ENCODE measurements at places on chromosomes 2 and 18.

- DNase-seq = no peak
These were observed 243.7 kb downstream of the NDUFA10 start for GRCh38 chr2:239781454-239781853.

DNA sequence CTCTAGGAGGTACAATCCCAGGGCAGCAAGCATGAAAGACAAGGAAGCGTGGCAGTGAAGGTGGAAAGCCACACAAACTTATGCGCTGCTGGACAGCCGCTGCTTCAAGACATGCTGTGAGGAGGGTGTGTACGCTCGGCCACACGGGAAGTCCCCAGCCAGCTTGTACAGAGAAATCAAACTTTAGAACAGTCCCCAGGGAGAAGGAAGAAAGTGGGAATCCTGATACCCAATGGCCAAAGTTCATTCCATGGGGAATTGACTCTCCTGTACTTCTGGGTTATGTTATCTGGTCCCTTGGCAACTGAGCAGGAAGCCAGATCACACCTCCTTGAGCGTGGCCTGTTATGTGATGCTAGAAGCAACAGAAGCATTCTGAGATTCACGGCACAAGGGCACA is 86.1 kb upstream of the BOD1L2 start:
- DNase-seq = no peak

GRCh38 chr18:70523035-70523791 is 234.4 kb downstream of the SOCS6 start:
- no peak for DNase-seq

- DNase-seq = no peak
These were observed 456.6 kb upstream of the REG3G start for GRCh38 chr2:78568782-78569373.

GRCh38 chr2:10342245-10342951 is 39.7 kb downstream of the HPCAL1 start:
- DNase-seq = no peak

DNA sequence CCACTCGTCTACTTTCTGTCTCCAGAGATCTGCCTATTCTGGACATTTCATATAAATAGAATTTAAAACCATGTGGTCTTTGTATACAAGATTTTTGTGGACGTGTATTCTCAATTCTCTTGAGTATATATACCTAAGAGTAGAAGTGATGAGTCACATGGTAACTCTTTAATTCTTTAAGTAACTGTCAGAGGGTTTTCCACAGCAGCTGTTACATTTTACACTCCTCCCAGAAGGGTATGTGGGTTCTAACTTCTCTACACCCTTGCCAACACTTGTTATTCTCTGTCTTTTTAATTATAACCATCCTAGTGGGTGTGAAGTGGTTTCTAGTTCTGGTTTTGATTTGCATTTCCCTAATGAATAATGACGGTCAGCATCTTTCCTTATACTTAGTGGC is 70.9 kb downstream of the MAP3K20 start:
- peak; percentile 58 for DNase-seq

DNA sequence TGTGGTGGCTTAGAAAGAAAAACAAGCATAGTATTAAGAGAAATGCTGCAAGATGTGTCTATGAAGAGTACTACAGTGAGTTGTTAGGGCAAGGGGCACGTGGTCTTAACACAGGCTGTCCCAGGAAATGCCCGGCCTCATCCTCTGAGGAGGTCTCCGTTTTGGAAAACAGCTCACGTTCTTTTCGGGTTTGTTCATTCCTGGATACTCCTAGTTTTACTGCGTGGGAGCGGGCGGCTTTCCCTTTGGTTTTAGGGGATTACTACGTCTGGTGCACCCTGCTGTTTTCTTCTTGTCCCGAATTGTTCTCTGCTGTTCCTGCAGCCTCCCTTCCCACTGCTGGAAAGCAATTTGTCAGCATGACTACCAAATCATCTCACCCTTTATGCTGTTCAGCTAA is 55.5 kb upstream of the RAB6D start:
- DNase-seq = no peak

DNA sequence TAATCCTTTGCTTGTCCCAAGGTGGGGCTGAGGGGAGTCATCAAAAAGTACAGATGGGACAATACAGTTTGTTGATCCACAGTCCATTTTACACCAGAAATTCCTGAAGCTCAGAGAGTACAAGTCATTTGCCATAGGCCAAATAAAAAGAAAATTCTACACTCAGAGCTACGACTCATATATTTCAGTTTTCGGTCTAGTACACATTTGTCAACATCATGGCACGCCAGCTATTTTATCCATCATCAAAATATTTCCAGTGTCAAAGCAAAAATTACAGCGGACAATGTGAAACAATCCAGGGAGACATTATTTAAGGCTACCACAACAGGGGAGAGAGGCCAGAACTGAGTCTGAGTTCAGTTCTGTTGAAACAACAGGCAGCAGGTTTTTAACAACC is 587.5 kb upstream of the DSEL start:
- peak; percentile 14 for DNase-seq

GRCh38 chr2:231433990-231434389 is 30.3 kb downstream of the NCL start:
- no peak for DNase-seq

- no peak for DNase-seq
These were observed 40.2 kb upstream of the VRK2 start for GRCh38 chr2:58006256-58006951.

DNA sequence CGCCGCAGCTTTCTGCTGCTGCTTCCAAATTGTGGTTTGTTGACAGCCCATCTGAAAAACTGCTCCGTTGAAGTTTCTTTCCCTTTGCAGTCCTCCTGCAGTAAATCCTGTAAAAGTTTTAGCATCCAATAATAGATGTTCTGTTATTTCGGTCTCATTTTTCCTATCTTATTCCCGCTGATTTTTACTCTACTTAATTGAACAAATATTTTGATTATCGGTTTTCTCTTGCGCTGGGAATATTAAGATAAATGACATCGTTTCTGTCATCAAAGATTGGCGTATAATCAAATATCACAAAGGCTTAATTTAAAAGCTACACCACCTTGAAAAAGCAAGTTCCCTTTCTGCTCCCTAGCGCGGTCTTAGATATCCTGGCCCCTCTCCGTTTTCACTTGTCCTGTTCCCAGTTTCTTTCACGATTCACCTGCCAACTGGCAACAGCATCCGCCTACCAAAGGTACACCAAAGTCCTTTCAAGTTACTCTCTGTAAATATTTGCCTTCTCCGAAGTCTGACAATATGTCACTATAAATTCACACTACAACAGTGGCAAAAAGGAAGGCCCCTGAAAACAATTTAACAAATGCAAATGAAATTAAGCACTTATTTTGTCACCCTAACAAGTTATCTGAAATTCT is 1.0 kb upstream of the STRN start:
- DNase-seq = no peak

- DNase-seq = no peak
These were observed 2.9 kb downstream of the ARPC2 start for GRCh38 chr2:218219934-218220333.

DNA sequence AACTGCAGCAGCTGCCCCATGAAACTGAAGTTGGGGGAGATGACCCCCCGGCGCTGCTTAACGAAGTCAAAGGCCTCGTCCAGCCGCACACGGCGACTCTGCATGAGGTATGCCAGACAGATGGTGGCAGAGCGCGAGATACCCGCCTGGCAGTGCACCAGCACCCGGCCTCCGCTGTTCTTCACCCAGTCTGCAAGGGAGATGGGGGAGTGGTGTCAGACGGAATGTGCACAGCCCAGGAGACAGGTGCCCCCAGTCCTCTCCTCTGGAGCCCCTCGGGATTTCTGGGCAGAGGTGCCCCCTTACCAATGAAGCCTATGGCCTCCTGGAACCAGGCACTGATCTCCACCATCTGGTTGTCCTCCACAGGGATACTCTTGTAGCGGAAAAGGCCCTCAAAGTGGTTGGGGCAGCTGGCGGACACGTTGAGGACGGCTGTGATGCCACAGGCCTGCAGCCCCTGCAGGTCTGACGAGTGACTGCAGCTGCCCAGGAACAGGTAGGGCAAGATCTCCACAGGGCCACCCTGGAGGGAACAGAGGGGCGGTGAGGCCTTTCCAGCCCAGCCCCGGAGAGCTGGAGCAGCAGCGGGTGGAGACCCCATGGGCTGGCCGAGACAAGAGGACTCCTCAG is 1.3 kb downstream of the DUSP2 start:
- DNase-seq = no peak

DNA sequence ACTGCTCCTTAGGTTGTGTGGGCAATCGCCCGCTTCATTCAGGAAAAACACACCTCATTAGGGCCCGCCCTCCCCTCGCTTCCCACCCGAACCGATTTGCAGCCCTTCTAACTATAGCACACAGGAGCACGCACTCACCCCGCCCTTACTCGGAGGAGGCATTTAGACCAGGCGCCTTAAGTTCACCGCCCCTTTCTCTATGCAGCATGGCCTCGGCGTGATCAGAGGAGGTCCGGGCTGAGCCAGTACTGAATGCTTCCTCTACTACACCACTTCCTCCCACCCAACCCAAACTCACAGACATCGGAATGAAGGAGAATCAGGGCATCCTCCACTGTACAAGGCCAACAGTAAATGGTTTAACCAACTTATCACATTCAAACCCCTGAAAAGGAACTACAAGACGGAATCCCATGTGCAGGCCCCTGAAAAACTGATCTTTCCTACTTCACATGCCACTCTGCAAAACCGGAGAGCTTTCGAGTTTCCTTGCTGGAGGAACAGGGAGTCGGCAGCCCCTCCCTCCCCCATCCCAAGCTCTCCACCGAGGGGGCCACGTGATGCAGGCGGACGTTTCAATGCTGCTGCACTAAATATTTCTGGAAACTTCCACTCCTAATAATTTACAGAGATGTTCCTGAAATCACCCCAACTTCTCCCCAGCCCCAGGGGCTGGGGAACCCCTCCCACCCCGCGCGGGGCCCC is 1.4 kb downstream of the XPO1 start:
- peak; percentile 85 for DNase-seq

DNA sequence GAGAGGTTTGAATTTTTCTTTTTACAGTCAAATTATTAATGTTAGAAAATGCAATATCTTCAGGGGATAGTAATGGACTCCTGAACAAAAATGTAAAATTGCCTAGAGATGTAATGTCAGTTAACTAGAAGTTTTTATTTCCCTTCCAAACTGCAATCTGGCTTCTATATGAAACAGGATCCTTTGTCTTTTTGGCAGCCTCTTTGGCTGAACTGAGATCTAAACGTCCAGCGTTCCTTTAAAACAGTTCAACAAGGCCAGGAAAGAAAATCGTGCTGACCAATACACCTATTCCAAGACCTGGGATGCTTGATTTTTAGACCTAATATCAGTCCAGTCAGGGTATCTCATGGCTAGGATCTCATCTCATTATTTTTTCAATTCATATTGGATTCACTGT is 245.5 kb downstream of the FIGN start:
- DNase-seq = no peak

GRCh38 chr2:167187049-167187727 is 298.9 kb downstream of the XIRP2 start:
- no peak for DNase-seq

DNA sequence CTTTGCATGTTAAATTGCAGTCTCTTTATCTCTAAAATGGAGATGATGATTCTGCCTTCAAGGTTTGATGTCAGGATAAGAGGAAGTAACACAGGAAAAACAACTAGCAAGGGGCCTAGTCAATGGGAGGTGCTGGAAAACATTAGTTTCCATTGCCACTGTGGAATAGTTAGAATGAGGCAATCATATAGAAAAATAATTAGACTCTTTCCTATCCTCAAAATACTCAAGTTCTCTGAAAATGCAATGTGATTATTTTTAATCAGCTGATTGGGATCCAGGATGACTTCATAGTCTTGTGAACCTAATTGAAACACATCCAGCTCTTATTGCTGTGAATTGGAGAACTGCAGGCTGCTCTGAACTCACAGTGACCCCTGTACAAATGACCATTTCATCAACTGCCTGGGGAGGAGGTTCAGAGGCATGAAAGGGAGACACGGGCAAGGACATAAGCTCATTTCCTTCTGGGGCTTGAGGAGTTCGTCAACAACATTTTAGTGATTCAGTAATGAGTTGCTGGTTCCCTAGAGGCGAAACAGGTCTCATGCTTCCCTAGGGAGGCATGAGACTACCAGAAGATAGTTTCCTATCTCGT is 422.5 kb downstream of the LPIN1 start:
- peak; percentile 65 for DNase-seq

GRCh38 chr2:60567919-60568768 is 14.7 kb upstream of the BCL11A start:
- peak; percentile 46 for DNase-seq

GRCh38 chr2:769771-770170 is 92.6 kb upstream of the TMEM18 start:
- peak; percentile 40 for DNase-seq

GRCh38 chr2:24853996-24854395 is 60.8 kb downstream of the CENPO start:
- DNase-seq = no peak

- DNase-seq = no peak
These were observed 45.1 kb downstream of the CELF4 start for GRCh38 chr18:37520508-37520907.

DNA sequence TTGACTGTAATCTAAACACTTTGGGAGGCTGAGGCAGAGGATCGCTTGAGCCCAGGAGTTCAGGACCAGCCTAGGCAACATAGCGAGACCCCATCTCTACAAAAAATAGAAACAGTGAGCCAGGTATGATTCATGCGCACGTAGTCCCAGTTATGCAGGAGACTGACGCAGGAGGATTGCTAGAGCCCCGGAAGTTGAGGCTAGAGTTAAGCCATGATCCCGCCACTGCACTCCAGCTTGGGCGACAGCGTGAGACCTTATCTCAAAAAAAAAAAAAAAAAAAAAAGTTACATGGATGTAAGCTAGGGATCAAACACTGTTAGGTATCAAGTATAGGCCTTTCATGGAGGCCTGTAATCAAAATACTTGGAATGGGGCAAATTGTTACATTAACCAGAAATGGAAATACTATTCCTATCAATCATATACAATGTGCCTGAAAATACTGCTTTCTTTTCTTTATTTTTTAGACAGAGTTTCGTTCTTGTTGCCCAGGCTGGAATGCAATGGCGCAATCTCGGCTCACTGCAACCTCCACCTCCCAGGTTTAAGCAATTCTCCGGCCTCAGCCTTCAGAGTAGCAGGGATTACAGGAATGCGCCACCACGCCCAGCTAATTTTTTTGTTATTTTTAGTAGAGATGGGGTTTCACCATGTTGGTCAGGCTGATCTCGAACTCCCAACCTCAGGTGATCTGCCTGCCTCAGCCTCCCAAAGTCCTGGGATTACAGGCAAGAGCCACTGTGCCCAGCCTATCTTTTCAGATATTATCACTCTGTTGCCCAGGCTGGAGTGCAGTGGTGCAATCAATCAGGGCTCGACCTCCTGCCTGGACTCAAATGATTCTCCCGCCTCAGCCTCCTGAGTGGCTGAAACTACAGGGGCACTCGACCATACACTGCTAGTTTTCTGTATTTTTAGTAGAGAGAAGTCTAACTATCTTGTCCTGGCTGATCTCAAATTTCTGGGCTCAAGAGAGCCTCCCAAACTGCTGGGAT is 27.2 kb downstream of the XPO1 start:
- DNase-seq = peak; percentile 3
